ENCODE measurements at places on chromosomes 3 and 15.

GRCh38 chr3:185701611-185702261 is 115.6 kb downstream of the SENP2 start:
- DNase-seq = no peak

DNA sequence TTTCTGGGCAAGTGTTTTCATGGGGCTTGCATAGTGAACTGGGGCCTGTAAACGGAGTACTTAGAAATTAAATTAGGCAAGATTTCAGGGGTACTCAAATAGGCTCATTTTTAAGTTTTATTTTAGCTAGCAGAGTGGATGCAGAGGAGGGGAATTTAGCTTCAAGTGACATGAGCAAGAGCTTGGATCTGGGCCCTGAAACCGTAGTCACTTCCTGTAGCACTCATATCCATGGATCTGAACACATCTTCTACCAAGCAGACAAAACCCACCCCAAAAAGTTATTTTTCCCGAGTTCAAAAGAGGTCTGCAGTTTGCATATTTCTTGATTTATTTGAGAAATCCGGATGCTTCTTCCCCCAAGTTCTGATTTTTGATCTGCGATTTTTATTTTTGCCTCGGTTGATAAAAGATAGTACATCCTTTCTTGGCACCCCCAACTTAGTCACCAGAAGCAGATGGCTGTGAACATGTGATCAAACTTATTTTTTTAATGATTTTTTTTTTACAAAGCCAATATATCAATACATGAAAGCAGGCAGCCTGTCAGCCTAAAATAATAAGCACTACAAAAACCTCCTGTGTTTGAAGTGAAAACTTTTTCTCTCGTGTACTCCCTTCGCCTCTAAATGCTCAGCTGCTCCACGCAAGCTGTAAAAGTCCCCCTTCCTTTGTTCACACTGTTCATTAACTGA is 36.6 kb upstream of the STT3B start:
- no peak for DNase-seq

DNA sequence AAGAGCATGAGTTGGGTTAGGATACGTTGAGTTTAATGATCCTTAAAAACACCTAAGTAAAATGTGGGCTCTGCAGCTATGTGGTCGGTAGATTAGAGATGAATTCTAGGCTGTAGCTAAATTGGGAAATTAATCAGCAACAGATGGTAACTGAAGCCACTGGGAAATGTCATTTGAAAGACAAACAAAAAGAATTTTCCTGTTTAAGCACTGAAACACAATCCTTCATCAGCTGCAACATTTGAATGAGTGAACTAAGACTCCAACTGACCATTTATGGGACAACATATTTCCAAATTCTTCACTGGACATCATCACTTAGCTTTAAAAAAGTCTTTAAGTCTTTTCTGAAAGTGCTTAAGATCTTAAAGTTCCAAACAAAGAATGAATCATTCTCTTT is 226.9 kb downstream of the ZNF385D start:
- DNase-seq = no peak

- no peak for DNase-seq
These were observed 171.8 kb downstream of the FEZF2 start for GRCh38 chr3:62201438-62202035.

GRCh38 chr15:80836223-80836622 is 57.1 kb downstream of the CEMIP start:
- DNase-seq = no peak

GRCh38 chr3:52433996-52434479 is 10.9 kb downstream of the SEMA3G start:
- DNase-seq = no peak

- DNase-seq = no peak
These were observed 6.3 kb upstream of the HEXA start for GRCh38 chr15:72382146-72382545.

- DNase-seq = no peak
These were observed 1.2 kb downstream of the MECOM start for GRCh38 chr3:169662132-169662842.

DNA sequence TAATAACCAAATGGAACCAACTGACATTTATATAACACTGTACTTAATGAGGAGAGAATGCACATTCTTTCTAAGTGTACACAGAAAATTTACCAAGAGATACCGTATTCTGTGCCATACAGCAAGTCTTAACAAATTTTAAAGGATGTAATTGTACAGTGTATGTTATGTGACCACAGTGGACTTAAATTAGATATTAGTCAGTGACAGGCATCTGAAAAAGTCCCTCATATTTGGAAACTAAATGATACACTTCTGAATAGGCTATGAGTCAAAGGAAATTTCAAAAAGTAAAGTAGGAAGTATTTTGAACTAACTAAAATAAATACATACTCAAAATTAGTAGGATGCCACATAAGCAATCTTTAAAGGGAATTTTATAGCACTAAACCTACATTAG is 59.6 kb upstream of the P3H2 start:
- no peak for DNase-seq

DNA sequence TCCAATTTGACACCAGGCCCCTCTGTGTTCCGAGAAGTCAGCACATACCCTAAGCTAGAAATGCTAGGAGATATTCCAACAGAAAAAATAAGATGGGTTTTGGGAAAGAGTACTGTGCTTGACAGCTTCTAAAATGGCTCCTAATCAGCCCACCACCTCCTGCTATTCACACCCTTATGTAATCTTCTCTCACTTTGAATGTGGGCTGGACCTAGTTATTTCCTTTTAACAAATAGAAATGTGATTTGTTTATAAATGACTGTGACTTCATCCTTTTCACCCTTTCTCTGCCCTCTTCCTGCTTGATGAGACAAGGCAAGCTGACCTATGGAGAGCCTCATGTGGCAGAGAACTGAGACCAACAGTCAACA is 961.1 kb downstream of the FHIT start:
- DNase-seq = no peak

- no peak for DNase-seq
These were observed 353.9 kb upstream of the LMCD1 start for GRCh38 chr3:8147711-8148110.

DNA sequence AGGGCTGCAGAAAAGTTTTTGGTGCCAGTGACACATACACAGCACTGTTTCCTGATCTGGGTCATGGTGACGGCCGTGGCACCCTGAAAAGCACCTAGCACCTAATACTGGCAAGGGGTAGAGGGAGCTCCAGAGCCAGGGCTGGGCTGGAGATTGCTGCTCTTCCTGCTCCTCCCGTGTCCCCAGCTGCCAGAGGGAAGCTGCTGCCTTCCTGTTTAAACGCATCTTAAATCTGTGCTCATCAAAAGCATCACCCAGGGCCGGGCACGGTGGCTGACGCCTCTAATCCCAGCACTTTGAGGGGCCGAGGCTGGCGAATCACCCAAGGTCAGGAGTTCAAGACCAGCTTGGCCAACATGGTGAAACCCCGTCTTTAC is 156.7 kb upstream of the MEF2A start:
- DNase-seq = no peak

DNA sequence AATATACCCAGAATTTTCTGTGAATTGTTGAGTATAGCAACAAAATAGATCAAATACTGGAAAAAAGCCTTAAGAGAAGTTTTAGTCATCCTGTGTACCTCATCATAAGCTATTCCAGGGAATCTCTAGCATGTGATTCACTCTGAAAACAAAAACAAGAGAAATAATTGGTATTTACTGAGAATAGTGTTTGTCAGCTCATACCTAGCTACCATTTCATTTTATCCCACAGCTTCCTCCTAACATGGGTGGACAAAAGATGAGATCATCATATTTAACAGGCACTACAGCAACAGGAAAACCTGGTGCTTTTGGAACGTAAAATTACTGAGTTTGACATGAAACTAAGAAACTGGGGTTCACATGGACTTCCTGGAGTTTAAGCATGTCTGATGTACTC is 753.5 kb upstream of the NECTIN3 start:
- DNase-seq = no peak

- no peak for DNase-seq
These were observed 41.1 kb downstream of the FILIP1L start for GRCh38 chr3:100073049-100073713.

DNA sequence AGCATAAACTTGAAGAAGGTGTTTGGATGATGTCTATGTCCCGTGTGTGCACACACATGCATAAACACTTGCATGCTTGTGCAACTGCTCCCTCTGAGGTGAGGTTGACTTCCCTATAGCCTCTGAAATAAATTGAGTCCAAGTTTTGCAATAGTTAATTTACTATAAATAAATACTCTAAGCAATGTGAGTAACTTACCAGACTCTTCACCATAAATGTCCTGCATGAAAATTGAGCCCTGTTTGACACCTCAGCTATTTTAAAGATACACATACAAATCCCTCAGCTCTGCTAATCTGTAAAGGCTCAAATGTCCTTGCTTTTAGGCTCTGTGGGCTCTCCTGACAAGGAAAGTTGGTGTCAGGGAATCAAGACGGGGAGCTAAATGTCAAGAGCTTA is 37.1 kb downstream of the GJD2 start:
- no peak for DNase-seq

DNA sequence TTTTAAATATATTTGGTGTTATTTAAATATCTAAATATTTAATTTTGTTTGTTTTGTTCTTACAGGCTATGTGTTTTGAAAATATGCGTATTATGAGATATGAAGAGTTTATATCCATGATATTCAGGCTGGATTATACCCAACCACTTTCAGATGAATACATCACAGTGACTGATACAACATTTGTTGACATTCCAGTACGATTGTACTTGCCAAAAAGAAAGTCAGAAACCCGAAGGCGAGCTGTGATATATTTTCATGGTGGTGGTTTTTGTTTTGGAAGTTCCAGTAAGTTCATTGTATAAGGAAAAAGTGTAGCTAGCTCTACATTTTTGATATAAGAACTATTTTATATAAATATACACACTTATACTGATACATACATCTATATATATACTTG is 6.9 kb downstream of the AADACL2 start:
- DNase-seq = no peak

- no peak for DNase-seq
These were observed 14.0 kb downstream of the ZNF619 start for GRCh38 chr3:40490916-40491315.

- DNase-seq = no peak
These were observed 87.8 kb upstream of the GALNT15 start for GRCh38 chr3:16086690-16087089.

DNA sequence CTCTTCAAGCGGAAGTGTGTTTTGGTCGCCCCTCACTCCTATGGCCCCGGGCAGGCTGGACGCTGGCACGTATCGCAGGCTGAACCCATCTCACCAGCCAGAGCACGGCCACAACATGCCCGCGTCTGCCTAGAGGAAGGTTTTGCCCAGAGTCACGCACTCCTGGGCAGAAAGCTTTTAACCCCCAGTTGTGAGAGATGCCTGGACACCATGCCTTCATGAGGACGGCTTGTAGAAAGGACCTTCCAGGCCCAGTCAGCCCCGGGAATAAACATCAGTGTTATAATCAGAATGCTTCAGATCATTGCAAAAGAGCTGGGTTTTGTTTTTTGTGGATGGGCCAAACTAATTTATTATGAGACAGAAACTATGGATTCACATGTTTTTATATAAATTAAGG is 16.5 kb downstream of the CYFIP1 start:
- no peak for DNase-seq

DNA sequence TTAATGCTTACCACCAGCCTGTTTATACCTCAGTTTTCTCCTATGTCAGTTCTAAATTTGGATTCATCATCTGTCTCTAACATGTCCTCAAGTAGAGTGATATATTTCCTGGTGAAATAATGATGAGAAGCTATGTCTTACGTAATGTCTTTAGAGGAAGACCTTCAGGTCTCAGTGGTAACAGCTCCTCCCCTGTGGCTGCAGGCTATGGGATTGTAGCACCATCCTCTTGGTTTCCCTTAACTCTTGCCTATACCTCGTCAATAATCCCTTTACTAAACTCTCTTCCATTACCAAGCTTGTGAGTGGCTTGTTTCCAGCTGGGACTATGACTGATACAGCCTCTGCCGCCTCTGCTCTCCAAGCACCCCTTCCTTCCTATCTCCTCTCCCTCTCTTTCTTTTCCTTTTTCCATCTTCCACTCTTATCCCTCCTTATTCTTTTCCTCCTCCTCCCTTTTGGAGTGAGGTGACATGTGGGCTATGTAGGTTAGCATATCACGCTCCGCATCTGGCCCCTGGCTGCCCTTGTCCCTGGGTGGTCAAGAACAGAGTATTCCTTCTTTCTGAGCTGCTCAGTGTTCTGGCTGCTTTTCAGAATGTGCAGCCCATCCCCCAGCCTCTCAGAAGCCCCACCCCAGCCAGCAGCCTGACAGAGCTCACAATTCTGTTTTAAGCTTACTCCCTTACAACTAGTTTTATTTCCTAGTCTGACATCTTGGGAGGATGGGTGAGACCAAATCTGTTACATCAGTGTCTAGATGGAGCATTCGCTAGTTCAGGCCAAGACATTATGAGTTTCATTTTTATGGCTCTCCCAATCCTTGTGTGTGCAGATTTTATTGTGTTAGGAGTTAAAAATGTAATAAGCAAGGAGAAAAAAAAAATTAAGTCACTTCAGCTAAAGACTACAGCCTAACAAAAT is 75.0 kb upstream of the RNU6-1 start:
- no peak for DNase-seq

DNA sequence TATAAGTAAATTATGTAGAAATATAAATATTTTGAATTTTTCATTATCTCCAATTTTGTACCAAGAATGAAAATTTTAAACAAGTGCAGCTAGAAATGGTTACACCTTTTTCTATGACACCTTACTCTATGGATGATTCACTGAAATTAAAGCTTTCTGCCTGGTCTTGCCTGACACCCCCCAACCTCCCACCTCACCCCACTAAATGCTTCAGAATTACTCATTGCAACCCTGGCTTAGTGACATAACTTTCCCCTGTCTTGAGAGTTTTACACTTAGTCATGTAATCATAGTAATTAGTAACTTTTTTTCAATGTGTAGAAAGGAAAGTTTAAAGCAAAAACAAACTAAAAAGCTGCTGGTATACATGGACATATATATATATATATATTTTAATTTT is 42.0 kb upstream of the MEIS2 start:
- DNase-seq = no peak

- DNase-seq = no peak
These were observed 196.7 kb upstream of the NSMCE3 start for GRCh38 chr15:29466292-29466691.

DNA sequence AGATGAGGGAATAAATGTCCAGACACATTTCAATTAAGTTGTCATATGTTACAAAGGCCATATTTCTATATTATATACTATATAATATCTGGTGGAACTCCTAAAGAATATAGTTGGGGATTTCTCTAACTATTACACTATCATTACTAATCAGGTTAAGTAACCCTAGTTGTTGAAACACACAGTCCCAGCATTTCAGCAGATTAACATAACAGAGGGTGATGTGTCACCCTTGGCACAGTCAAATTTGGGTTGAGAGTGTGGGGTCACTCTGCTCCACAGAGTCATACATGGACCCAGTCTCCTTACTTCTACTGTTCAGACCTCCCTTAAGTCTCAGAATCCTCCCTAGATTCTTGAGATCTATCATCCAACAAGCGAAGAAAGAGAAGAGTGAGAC is 496.4 kb upstream of the MDFIC2 start:
- DNase-seq = no peak

- no peak for DNase-seq
These were observed 20.1 kb upstream of the VWA5B2 start for GRCh38 chr3:184209146-184209923.

- DNase-seq = no peak
These were observed 598.2 kb downstream of the UNC13C start for GRCh38 chr15:54576298-54576935.

Measured in HS-27A (cell line).